ENCODE measurements at places on chromosomes 3 and 15.
A peak's percentile ranks its signal among the peaks of the same experiment; 100 is the strongest.

DNA sequence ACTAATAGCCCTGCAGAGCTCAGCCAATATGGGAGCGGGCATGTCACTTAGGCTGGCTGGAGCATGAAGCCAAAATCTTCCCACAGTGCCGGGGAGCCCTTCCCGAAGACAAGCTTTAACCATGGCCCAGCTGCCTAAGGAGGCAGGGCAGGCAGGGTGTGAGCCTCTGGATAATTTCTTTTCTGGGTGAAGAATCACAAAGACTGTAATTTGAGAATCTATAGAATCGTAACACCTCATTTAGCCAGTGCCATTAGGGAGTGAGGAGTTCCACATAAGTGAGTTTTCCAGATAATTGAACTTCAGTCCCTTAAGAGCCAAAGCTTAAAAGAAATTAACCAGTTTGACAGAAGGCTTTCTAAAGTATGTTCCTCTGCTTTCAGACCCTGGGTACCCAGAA is 40.2 kb upstream of the TLE3 start:
- no peak for DNase-seq

GRCh38 chr15:70092464-70093027 is 5.2 kb downstream of the TLE3 start:
- DNase-seq = peak; percentile 22

- no peak for DNase-seq
Observed at GRCh38 chr3:184815046-184815930, 3.3 kb downstream of the VPS8 start.

DNA sequence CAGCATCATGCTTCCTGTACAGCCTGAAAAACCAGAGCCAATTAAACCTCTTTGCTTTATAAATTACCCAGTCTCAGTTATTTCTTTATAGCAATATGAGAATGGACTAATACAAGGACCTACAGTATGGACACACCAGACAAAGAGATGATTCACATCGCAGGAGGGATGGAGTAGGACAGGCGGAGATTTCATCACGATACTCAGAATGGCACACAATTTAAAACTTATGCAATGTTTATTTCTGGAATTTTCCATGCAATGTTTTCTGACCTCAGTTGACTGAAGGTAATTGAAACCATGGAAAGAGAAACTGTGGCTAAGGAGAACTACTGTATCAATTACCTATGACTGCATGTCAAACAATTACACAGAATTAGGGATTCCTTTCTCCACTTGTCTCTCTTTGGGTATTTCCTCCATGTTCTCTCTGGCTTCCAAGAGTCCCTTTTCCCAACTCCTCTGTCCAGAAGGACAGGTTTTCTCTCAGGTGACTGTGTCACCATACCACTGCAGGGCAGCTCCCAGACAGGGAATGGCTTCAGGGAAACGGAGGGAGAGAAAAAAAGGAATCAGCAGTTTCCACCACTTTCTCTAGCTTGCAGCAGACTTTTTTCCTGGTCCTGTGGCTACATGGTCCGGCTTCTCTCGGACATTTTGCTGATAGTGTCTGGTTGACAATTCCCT is 3.0 kb upstream of the ANO10 start:
- no peak for DNase-seq

DNA sequence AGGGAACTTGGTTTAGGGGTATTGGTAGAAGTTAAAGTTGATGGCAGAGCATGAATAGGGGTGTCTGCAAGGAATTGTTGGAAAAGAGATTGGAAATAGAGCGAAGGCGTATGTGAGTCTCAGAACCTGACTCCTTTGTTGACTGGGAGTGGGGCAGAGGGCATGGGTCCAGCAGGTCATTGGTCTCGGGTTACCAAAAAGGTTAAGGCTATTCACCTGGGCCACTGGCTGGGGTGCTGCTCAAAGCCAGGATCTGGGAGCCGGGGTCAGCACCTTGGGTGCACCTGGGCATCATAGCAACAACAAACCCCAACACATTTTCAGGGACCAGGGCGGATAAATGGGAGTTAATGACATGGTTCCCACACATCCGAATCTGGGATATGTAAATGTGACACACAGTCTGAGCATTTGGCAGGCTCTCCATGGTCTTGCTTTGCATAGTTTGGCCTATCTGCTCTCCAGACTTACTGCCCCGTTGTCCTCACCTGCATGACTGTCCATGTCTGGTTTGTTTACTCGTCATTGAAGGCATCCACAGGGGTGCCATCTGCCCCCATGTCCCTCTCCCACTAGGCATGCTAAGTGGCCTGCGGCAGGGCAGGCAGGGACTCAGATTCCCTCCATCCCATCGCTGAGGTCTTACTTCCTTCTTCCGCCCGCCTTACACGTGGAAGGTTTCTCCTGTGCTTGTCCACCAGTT is 10.1 kb downstream of the KLF13 start:
- no peak for DNase-seq

DNA sequence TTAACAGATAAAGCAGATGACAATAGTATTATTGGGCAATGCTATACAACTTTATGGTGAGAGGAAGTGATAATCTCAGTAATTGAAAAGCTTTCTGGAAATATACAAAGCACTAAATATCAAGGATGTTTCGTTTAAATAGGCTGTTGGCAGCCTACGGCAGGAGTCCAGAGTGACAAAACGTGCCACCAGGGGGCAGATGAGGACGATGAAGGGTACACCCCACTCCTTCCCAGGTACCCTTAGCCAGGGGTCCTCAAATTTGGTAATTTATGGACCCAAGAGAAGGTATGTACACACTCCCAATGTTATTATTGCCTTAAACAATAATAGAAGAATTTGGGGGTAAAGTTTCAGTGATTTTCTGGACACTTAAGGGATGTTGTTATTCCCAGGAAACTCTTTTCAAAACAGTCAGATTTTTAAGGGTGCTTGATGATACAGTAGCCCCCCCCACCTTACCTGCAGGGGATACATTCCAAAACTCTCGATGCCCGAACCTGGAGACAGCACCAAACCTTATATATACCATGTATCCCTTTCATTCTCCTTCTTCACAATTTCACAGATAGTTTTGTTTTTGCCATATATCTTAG is 1.4 kb upstream of the MAGEL2 start:
- DNase-seq = no peak

GRCh38 chr15:32983679-32984078 is 210.8 kb downstream of the FMN1 start:
- DNase-seq = no peak

All from NCI-H1105 (cell line).